ENCODE measurements at places on chromosomes 16 and 17.

DNA sequence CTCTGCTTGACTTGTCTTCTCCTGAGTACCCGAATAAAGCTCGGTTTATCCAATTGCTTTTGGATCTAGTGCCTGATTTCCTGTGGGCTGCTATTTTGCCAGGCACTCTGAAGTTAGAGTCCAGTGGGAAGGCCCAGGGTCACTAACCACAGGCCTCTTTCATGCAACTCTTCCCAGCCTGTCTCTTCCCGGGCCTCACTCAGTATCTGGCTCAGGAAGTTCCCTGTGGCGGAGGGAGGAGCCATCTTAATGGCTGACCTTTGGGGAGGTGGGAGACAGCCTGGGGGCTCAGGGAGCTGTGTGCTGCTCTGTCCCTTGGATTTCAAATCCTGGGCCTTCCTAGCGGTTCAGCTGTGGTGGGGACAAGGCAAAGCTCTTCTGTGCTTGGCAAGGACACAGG lies 328.5 kb downstream of the SLC39A11 start:
- no peak for DNase-seq

DNA sequence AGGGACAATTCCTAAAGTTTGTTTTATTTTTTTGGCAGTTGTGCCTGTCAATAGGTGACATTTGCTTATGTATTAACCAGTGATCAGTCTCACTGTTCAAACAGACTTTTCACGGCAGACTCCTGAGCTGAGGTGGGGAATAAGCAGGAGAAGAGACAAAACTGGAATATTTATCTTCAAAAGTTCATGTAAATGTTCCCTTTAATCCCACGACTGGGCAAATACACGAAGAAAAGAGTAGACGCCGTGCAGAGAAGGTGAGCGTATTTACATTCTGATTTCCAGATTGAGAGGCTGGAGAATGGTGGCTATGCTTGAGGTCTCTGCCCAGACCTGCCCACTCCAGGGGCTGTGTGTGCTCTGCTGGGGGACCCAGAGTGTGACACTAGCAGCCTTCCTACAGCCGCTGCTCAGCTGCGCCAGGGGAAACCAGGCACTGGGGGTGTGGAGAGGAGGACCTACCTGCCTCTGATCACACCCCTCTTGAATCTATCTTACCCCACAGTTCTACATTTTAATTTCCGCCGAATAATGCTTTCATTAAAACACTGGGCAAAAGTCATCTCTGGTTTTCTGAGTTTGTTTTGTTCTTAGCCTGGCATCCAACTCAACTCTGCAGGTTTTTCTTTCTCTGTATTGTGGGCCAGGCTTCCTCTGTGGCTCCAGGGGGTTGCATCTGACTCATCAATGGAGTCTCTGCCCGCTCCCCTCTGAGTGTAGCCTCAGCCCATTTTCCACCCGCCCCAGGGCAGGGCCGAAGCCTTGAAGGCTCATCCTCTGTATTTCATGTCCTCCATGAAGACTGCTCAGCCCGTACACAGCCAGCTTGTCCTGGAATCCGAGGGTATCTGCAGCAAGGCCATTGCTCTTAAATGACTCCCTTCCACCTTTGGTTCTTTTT lies 237.1 kb downstream of the NTN1 start:
- DNase-seq, result no peak

DNA sequence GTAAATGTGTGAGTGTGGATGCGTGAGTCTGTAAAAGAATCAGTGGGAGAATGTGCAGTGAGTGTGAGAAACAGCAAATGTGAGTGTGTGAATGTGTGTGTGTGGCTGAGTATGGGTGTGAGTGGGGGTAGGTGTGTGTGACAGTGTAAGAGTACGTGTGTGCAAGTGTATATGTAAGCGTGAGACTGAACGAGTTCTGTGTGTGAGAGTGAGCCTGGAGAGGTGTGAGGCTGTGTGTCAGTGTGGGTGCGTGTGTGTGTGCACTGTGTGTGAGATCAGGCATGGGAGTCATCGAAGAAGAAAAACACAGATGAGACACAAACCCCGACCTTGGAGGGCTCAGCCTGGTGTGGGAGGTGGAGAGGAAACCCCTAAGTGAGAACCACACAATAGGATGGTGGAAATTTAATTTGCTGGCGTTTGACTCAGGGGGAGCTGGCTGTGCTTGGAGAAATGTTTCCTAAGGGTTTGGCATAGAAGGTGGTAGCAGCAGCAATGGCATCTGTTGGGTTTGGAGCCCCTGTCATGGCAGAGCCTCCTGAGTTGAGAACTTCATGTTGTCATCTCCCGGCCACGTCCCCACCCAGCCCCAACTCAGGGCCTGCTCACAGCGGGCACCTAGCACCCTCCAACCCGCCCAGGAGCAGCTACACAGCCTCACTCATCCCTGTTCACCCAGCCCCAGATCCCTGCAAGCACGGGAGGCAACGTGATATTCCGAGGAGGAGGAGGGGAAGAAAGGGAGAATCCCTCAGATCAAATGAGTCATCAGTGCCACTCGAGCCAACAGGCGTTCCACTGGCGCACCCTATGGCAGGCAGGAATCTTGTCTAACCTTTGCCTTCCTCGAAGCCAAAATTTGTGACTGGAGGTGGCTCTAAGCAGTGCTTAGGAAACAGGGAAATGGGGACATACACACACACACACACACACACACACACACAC lies 14.3 kb upstream of the NUBP1 start:
- no peak for DNase-seq

GRCh38 chr16:88742896-88743605 lies 36.7 kb downstream of the CTU2 start:
- DNase-seq, result no peak

GRCh38 chr16:19488213-19488640 lies 33.7 kb downstream of the GDE1 start:
- DNase-seq, result no peak

GRCh38 chr16:84617041-84617790 lies 662 bp downstream of the COTL1 start:
- DNase-seq, result no peak

GRCh38 chr16:66918355-66918754 lies 330 bp downstream of the CDH16 start:
- DNase-seq, result no peak

DNA sequence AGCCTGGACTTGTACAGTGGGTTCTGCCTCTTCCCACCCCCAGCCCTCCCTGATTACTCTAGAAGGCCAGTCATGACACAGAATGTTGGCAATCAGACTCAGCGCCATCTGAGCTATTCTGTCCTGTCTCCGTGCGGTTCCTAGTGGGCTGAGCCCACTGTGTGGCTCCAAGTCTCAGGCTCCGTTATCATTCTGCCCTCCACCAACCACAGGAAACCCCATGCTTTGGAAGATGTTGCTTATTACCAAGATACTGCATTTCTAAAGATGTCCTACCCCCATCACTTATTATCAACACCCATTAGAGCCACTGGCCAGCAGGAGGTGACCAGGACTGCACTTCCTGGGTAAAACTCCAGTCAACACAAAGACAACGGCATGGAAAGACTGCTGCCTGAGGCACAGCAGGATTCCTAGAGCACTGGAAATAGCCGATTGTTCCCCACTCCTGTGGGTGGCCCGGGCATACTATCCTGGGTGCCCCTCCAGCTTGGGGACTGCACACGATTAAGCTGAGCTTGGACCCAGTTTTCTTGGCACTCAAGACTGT lies 133.6 kb downstream of the AATF start:
- no peak for DNase-seq

DNA sequence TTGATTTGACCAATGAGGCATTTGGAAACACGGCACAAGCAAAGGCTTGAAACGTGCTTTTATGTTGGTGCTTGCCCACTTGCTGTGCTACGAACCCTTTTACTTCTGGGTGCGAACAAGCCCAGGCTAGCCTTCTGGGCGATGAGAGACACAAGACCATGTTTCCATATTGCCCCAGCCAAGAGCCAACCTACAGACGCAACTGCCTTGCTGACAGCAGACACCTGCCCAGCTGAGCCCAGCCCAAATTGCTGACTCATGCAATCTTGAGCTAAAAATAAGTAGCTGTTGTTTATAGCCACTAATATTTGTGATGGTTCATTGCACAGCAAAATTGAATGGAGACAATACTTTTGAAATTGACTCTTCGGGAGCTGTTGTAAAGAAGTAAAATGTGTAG lies 464.5 kb downstream of the WWOX start:
- no peak for DNase-seq

DNA sequence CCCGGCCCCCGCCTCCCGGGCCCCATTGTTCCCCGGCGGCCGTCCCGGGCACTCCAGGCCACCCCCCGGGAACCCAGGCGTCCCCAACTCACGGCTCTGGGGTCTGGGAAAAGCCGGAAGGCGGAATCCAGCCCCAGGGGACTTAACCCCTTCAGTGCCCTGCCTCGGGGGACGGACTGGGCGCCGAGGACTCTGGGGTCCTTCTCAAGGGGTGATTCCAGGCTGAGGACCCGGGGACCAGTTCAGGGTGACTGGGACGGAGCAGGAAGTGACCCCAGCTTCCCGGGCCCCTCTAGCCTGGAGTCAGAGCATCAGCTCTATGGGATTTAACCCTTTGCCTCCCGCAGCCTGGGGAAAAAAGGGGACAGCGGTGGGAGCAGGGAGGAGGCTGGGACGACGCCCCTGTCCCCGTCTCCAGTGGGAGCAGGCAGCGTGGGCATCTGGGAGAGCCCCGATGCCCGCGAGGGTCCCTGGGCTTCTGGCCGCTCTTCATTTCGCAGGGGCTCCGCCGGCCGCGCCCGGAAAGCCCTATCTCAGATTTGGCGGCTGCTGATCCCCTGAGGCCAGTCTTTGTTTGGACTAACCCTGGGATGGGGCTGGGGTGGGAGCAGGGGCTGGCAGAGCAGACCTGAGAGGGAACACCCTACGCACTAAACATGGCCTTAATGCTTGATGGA lies at the start of gene ZNF629:
ZNF629 (minus strand) TSS at position 270 of the 677 bp plus-strand sequence. CDS start 2,723 bp downstream, outside the sequence.
- no peak for DNase-seq

DNA sequence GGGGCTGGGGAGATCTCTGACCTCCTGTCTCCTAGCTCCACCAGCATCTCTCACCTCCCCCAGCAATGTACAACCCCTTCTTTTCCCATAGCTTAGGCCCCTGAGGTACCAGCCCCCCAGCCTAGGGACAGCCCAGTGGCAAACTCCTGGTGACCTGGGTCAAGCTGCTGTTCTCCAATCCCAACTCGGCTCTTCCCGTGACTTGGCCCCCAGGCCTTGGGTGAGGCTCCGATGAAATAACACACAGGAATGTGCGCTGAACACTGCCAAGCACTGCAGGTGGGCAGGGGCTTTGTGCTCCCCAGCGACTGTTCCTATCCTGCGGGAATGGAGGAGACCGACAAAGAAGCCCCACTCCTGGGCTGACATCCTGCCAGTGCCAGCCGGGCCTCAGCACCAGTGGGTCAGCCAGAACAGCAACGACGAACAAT lies 63.7 kb upstream of the AMZ2 start:
- no peak for DNase-seq

- DNase-seq, result no peak
Observed at GRCh38 chr16:81492311-81492761, 47.7 kb downstream of the CMIP start.

GRCh38 chr16:78176435-78176834 lies 77.0 kb downstream of the WWOX start:
- DNase-seq, result no peak

DNA sequence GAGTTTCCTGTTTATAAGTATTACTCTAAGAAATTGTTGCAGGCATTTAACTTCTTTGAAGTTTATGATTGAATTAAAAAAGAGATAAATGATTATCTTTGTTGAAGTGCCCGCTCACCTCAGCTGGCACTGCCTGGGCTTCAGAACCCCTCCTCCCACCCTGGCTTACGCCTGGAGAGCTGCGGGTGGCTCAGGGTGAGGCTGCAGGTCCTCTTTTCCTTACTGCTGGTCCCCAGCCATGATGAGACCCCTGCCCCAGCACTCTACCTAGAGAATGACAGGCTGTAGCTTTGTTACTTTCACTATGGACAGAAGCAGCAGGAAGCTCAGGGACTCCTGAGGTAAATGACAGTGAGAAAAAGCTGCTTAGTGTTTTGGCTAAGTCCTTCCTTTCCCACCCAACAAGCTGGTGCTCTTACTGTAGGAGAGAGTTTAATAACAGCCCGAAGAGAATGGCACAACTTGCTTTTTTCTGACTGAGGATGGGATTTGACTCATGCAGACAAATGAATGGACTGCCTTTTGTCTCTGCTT lies 62.1 kb downstream of the EPN2 start:
- DNase-seq, result no peak

- no peak for DNase-seq
Observed at GRCh38 chr17:59743842-59744241, 36.4 kb downstream of the VMP1 start.

DNA sequence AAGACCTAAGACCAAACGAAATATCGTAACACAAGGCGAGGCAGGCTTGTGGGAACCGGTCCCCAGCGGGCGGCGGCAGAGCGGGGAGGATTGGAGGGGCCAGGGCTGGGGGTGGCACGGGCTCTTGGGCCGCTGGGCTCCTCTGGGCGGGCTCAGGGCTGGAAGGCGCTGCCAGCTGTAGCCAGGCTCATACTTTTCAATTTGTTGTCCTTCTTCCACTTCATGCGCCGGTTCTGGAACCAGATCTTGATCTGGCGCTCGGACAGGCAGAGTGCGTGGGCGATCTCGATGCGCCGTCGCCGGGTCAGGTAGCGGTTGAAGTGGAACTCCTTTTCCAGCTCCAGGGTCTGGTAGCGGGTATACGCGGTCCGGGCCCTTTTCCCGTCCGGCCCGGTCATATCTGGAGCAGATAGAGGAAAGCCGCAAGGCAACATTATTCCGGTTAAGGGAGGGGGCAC lies 1.5 kb downstream of the HOXB5 start:
- no peak for DNase-seq

DNA sequence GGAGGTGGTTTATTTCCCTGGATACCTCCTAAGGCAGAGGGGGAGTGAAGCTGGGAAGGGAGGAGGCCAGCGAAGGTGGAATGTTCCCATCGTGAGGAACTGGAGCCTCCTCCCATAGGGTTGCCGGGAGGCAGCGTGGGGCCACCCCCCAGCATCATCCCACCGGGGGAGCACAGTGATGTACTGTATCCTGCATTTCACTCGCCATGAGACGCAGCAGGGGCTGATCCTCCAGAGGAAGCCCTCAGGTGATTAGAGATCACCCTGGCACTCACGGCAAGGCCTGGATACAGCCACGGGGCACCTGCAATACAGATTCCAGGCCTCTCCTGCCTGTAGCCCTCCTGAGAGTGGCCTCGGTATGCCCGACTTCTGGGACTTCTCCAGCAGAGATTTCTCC lies 25.5 kb upstream of the BEAN1 start:
- no peak for DNase-seq

- DNase-seq, result no peak
Observed at GRCh38 chr17:39841134-39841683, 22.9 kb downstream of the IKZF3 start.

DNA sequence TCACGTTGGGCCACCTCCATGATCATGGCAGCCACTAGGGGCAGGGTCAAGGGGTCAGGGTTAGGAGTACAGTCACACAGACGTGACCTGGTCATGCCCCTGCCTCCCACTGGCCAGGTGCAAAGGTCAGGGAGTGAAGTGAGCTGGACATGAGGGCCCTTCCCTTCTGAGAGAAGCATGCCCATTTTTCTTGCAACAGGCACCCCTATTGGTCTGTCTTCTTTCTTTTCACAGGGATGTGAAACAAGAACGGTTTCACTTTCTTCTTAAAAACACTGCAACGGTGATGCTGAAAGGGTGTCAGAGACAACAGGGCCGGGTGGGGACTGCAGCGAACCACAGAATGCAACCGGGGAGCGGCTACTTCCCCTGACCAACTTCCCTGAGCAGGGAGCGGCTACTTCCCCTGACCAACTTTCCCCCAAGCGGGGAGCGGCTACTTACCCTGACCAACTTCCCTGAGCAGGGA lies 52.1 kb upstream of the DOC2B start:
- no peak for DNase-seq

- DNase-seq, result no peak
Observed at GRCh38 chr17:37429453-37429852, 22.8 kb downstream of the TADA2A start.

All from brain pericyte (primary cell).